ENCODE measurements at places on chromosomes 2 and 18. TPM values are rescaled to one million over a fixed set of nuclear protein-coding genes. Genes with fewer than 3 reads are reported as not detected.

SP110 gene
- 15.5 TPM for polyA plus RNA-seq

KLHL14 gene
- polyA plus RNA-seq, result 30.4 TPM

NOSTRIN gene
- polyA plus RNA-seq, result 30.6 TPM

CEBPZOS gene
- 44.7 TPM for polyA plus RNA-seq
